ENCODE measurements at places on chromosomes 1 and 21.
A peak's percentile ranks its signal among the peaks of the same experiment; 100 is the strongest.

GRCh38 chr1:232788235-232788872, 16.9 kb upstream of the MAP10 start:
- DNase-seq, result no peak

DNA sequence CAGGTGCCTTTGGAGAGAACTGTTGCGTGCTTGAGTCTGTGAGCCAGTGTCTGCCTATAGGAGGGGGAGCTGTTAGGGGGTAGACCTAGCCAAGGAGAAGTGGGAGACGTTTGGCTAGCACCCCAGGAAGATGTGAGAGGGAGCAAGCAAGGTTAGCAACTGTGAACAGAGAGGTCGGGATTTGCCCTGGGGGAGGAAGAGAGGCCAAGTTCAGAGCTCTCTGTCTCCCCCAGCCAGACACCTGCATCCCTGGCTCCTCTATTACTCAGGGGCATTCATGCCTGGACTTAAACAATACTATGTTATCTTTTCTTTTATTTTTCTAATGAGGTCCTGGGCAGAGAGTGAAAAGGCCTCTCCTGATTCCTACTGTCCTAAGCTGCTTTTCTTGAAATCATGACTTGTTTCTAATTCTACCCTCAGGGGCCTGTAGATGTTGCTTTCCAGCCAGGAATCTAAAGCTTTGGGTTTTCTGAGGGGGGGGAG, 2.4 kb downstream of the BTG2 start:
- peak; percentile 36 for DNase-seq

- no peak for DNase-seq
Measured at GRCh38 chr1:62294261-62294660, 25.0 kb downstream of the KANK4 start.

DNA sequence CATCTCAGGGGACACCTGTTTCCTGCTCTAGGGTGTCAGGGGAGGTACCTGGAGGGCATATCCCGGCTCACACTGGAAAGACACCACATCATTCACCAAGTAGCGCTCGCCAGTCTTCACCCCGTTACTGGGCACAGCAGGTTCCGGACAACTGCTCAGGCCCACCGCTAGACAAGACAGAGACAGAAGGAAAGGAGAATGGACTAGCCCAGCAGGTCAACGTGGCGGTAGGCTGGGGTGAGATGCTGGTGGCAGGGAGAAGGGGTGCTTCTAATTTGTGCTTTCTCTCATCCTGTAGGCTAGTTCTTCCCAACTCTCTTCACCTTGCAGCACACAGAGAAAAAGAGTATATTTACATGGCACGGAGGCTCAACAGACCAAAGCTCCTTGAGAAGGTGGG, 145.0 kb downstream of the ZSCAN20 start:
- DNase-seq, result no peak

DNA sequence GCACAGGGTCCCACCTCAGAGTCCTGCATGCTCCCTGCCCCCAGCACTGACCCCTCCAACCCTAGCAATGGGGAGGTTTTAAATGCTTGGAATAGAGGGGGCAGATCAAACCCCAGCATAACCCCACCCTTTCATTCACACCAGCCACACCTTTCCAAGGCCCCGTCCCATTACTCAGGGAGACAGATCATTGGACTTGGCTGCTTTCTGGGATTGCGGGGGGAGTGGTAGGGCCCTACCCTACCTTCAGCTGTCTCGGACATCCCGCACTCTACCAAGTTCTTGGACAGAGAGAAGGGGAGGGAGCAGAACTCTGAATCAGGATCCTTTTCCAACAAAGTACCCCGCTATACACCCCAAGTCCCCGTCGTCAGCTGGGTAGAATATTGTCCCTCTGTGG, 983 bp downstream of the PADI2 start:
- DNase-seq, result peak; percentile 59

DNA sequence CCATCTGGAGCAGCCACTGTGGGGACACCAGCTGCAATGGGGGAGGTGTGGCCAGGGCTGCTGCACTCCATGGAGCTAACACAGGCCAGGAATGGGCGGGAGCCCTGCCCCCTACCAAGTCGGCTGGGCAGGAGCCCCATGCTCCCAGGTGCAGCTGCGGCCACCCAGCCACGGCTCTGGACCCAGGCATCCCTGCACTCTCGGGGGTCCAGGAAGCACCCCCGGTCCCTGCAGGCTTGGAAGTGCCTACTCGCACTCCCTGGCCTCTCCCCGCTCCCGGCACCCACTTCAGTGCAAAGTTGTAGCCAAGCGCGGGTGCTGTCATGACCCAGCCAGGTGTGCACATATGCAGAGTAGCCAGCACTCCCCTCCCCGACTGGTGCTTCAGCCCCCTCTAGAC, 91.8 kb downstream of the HLCS start:
- DNase-seq, result no peak

GRCh38 chr1:223486932-223487886, 94.0 kb downstream of the CCDC185 start:
- DNase-seq, result no peak

- no peak for DNase-seq
Measured at GRCh38 chr21:36203603-36203889, 46.9 kb downstream of the DOP1B start.

- DNase-seq, result no peak
Measured at GRCh38 chr1:53807916-53808315, 30.2 kb downstream of the NDC1 start.

DNA sequence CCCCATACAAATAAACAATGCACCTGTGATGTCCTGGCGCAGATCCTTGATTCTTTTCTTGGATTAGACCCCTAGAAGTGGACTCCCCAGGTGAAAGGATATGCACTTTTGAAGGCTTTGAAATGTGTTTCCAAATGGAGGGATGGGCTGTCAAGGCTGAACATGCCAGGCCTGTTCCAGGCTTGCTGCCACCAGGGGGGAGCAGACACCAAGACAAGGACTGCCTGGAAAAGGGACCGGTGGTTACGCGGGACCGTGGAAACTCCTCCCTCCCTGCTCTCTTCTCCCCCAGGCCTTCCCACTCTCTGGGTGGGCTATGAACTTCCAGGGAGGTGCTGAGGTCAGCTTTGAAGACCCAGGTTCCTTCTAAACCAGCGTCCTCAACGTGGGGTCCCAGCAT, 12.7 kb downstream of the C1QB start:
- peak; percentile 72 for DNase-seq

DNA sequence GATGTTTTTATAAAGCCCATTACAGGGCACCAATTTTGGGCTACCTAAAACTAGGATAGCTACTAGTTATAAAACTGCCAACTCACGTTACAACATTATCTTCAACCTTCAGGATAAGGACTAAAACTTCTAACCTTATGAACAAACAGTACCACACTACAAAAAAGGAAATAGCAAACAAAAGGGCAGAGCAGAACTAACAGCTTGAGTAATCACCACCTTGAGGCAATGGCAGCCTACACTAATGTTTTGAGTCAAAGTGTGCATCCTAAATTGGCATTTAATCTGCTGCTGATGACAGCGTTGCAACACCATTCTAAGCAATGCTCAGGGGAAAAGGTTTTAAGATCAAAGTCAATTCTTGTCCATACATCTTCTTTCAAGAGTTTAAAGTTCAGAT, 27.2 kb downstream of the PTP4A2 start:
- no peak for DNase-seq

- no peak for DNase-seq
Measured at GRCh38 chr21:38938343-38938742, 132.6 kb downstream of the ETS2 start.

DNA sequence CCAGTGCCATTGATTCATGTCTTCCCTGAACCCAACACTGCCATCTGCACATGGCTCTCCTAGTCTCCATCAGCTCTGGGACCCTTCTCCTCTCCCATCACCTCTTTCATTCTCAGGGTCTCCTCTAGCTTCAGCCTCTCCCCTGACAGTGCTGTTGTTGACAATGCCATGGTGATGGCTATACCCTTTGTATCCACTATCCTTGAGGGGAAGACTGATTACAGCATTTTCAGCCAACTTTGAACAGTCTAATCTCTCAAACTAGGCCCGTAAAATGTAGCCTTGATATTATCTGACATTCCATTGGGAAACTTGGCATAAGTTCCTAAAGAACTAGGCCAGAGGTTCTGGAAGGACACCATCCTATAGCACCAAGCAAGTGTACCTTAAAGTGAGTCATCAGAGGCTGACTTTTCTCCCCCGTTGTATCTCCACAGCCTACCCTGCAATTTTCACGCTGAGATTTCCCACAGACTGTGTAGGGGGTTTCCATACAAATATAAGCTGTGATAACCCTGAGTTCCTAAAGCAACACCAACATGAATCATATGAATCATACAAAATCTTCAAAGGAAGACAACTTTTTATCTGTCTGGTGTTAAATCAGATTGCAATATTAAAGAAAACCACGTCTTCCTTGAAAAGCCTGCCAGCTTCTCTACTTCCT, 5.8 kb downstream of the HAO2 start:
- no peak for DNase-seq

GRCh38 chr1:108877348-108878159, 769 bp downstream of the GPSM2 start:
- DNase-seq, result peak; percentile 52

- no peak for DNase-seq
Measured at GRCh38 chr1:34714386-34714785, 40.5 kb upstream of the GJB5 start.

GRCh38 chr1:245765230-245766000, 610.6 kb downstream of the KIF26B start:
- no peak for DNase-seq

DNA sequence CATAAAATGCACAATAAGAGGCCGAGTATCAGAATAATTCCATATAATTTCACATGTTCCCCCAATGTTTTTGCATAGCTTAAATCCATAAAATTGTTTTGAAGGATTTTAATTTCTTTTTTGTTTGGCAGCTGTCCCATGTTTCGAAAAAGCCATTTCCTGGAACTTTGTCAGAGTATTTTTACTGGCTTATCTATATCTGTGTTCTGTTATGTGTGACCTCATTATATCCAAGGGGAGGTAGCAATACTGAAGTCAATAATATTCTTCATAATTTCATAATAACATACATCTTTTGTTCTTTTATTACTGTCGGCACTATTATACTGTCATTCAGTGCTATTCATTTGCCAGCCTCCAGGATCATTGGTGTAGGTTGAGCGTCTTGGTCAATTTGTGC, 9.4 kb upstream of the BACH1 start:
- DNase-seq, result no peak

GRCh38 chr1:201445310-201445709, 23.7 kb downstream of the PHLDA3 start:
- no peak for DNase-seq

DNA sequence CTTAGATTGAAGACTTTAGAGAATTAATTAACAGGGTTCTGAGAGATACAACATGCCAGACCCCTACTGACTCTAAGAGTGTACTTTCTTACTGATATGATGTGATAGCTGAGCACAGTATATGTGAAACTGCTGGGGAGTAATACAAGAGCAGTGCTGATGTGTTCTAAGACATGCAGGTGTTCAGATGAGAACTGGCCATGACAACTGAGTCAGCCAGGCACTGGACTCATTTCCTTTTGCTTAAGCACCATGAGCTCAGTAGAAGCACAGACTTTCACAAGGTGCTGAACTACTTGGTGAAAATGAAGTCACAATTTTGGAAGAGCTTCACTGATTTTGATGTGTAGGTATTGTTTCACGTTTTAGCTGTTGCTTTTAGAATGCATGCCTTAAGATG, 15.9 kb upstream of the POGZ start:
- DNase-seq, result no peak

GRCh38 chr1:39525366-39526165, 34.1 kb downstream of the BMP8A start:
- no peak for DNase-seq

DNA sequence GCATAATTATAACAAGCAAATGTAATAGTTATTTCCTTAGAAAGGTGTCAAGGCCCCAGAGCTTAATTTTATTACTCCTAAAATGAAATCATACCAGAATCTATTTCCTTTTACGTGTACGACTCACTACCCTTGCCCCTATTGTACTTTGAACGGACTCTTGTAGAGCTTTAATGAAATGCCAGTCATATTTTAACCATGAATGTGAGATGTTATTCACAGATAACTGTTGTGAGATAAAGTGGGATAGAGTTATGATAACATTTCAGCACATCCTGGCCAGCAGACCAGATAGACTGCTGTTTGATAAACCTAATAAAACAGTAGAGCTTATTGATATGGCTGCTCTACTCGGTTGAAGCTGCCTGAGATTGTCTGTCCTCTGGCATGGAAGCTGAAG, 500.8 kb upstream of the PBX1 start:
- no peak for DNase-seq

GRCh38 chr1:36168514-36168913, 12.6 kb downstream of the MAP7D1 start:
- DNase-seq, result no peak

- DNase-seq, result no peak
Measured at GRCh38 chr1:31310198-31310597, 13.4 kb downstream of the ZCCHC17 start.

- DNase-seq, result no peak
Measured at GRCh38 chr1:39940253-39940652, 14.7 kb upstream of the MFSD2A start.

All from mucosa of descending colon (tissue), 3 donors.